Endothelial cell of umbilical vein (primary cell): ENCODE measurements at places on chromosomes 7 and 10. TPM values are rescaled to one million over a fixed set of nuclear protein-coding genes. Genes with fewer than 3 reads are reported as not detected.

DNA sequence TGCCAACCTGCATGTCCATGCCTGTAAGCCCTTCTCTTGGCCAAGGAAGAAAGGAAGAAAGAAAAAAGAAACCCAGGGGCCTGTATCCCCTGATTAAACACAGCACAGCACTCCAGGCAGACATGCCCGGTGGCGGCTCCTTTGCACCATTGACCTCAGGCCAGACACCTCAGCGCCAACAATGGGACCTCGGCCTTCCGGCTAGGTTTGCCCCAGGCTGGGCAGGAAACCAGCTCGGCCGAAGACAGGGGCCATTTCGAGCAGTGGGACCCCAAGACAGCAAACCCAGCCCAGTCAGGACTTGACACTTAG lies 2.8 kb downstream of the HOXA10 start:
- peak; percentile 80 for DNase-seq

DNA sequence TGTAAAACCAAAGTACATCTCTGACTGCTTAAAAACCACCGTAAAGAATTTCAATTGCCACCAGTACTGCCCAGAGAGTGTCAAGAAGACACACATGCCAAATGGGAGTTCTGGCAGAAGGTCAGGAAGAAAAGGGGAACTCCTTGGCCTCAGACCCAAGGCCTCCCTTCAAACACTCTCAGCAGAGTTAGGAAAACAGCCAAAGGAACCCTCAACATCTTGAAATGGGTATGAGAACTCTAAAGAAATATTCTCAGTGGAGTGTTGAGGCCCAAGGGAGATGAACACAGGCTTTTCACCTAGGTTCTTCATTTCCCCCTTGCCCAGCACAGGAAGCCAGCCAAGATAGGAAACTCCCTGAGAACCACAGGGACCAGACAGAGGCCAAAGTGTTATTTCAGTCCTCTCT lies 96.1 kb upstream of the ASAH2 start:
- no peak for DNase-seq

PNLIPRP1 gene
- total RNA-seq, result not detected in 2 replicates

TEX36 gene
- total RNA-seq, result not detected in 2 replicates

UTF1 gene
- not detected in 2 replicates for total RNA-seq
